ENCODE measurements at places on chromosomes 1 and 21.

- DNase-seq: no peak
These were observed 37.8 kb upstream of the THEM4 start for GRCh38 chr1:151947140-151947539.

GRCh38 chr1:213761845-213762407 is 225.8 kb upstream of the PROX1 start:
- DNase-seq: peak; percentile 64

GRCh38 chr1:36305915-36306209 is 306 bp upstream of the SH3D21 start:
- no peak for DNase-seq

DNA sequence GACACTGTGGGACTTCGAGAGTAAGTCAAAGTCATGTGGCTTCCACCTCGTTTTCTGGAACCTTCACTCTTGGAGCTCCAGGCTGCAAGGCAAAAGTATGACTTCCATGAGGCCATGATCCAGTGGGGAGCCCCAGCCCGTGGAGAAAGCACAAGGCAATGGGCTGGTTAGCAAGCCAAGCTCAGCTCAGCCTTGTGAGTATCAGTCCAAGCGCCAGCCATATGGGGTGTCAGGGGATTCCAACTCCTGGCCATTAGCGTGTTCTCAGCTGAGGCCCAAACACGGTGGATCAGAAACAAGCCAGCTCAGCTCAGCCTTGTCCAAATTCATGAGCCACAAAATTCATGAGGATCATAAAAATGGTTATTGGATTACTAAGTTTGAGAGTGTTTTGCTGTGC is 261.0 kb downstream of the RHOU start:
- DNase-seq: no peak

DNA sequence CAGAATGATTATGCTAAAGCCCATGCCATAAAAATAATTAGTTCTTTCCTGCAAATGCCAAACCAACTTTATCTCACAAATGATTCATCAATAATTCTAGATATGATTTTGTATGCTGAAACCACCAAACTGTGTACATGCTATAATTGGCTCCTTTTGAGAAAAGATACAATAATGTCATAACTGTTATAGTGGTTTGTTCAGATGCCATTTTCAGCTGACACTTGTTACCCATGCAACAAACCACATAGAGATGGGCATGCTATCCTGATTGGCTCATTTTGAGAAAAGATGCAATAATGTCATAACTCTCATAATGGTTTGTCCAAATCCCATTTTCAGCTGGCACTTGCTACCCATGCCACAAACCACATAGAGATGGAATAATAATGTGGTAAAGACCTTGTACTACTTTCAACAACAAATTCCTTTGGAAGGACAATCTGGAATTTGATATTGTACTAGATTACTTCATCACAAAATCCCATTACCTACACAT is 283.8 kb downstream of the TPR start:
- no peak for DNase-seq

- DNase-seq: no peak
These were observed 561.1 kb upstream of the ZP4 start for GRCh38 chr1:238451781-238452310.

GRCh38 chr1:164443836-164444235 is 115.1 kb upstream of the PBX1 start:
- no peak for DNase-seq

GRCh38 chr1:28648474-28649198 is at the start of gene RNU11:
TSS of gene RNU11 (plus strand) at chr1:28648600.
- peak; percentile 93 for DNase-seq
